ENCODE measurements at places on chromosomes 13 and 19.

DNA sequence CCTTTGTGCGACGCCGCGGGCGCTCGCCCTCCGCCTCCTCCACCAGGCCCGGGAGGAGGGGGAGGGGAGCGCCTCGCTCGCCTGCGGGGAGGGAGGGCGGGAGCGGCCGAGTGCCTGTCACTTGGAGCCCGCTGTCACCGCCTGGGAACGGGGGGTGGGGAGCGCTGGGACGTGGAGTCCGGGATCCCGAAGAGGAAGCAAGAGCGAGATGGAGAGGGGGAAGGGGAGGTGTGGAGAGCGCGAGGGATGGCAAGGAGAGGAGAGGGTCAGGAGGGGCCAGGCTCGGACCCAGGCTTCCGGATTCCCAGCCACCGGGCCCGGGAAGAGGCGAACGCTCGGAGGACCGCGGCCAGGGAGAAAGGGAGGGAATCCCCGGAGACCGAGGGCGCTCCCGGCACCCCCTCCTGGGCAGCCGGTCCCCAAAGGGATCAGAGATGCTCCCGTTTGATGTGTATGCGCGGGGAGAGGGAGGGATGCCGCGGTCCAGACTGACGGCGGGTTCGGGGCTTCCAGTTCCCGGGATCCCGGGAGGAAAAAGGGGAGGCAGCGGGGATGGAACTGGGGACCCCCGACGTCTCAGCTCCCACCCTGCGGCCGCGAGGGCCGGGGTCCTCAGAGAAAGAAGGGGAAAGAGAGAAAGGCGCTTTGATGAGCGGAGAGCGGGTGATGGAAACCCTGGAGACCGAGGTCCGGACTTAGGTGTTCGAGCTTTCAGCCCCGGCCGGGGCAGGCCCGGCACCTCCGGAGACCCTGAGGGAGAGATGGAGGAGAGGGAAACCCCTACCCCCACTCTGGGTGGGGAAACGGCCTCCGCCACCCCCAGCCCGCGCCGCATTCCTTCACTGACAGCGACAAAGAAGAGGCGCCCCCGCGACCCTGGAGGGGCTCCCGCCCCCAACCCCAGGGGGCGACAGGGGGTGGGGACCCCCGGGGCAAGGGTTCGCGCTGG lies 4.7 kb upstream of the DPF1 start:
- no peak for DNase-seq

DNA sequence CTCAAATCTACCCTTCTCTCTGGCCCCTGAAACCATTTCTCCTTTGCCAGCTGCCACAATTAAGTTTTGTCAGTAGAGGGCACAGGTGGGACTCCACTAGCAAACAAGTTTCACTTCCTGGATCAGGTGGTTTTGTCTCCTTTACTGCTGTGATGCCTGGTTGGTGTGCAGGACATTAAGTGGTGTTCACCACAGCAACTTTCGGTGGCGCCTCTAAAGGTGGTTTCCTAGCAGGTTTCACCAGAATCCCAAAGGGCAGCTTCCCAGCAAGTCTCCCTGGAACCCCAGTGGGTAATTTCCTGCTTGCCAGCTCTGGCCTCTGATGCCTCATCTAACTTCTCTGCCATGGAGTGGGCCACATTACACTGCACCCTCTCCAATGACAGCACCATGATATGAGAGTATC lies 16.6 kb downstream of the MED4 start:
- DNase-seq = peak; percentile 33

DNA sequence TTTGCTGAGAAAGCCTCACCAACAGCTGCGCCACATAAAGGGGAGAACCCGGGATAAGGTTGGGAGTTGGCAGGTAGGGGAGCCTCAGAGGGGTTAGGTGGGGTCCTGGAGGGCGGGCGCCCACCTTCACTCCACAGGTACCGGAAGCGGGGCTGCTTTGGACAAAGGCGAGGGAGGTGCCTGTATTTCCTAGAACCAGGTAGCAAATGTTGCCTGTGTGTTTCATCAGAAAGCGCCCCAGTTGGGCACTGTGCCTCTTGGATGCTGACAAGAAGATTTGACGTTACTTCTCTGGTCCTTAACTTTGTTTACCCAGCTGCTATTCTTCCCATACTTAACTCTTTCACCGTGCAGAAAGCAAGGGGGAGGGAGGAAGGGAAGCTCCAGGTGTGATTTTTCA lies 278.9 kb downstream of the ZNF536 start:
- no peak for DNase-seq

DNA sequence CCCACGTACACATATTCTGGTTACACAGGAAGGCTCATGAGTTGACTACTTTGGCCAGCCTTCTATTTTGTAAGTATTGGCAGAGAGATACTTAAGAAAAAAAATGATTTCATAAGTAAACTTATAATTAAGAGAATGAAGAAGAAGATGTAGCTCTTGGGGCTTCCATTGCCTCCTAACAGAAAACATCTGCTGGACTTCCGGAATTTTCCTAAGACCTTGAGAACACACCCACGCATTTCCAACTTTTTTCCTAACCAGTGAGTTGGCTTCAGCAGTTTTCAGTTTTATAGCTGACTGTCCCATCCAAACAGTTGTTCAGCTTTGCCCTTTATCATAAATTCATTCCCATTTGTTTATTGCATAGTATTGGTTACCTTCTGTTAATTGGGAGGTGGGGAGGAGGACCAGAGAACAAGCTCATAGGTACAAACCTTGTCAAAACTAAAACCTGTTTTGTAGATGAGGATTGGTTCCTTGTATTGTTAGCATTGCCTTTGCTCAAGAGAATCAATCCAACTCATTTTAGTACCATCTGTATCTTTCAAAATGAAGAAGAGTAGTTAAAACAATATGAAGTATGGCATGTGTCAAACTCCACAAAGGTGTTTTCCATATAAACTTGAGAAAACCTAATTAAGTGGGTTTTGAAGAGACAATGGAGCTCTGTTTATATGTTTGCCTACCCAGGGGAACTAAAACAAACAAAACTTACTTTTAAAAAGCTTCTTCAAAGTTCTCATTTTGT lies 93.9 kb downstream of the COL4A2 start:
- no peak for DNase-seq

Measured in activated CD4-positive, alpha-beta memory T cell treated with anti-CD3 and anti-CD28 coated beads for 36 hours (primary cell).